Right lung (tissue), 10 donors: ENCODE measurements at places on chromosomes 6 and 20. TPM values are rescaled to one million over a fixed set of nuclear protein-coding genes. Genes with fewer than 3 reads are reported as not detected.

DNA sequence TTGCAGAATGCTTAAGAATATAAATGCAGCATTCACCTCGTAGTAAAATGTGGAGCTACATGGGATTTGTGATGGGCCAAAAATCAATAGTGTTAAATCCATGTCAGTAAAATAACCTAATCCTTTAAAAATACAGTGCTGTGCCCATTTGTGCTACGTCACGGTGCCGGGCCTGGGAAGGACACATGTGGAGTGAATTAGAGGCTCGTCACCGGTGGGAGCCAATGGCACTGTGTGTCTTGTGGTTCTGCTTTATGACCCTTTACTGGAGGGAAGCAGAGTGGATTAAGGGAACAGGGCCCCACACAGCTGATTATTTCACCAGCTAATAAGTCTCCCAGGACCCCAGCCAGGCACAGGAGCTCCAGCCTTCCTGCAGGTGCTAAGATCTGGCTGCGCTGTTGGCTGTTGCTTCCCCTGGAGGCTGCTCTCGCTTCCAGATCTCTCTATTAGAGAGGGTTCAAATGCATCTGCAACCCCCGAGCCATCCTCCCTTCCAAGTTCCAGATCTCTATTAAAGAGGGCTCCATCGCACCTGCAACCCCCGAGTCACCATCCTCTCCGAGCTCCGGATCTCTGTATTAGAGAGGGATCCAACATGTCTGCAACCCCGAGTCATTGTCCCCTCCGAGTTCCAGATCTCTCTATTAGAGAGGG is 405.8 kb downstream of the CDH4 start:
- DNase-seq: no peak

Gene PLCB4
- 10.0 TPM for polyA plus RNA-seq

Gene OR2J3
- polyA plus RNA-seq: not detected

GRCh38 chr6:62367601-62368000 is 81.6 kb upstream of the KHDRBS2 start:
- DNase-seq: no peak

DNA sequence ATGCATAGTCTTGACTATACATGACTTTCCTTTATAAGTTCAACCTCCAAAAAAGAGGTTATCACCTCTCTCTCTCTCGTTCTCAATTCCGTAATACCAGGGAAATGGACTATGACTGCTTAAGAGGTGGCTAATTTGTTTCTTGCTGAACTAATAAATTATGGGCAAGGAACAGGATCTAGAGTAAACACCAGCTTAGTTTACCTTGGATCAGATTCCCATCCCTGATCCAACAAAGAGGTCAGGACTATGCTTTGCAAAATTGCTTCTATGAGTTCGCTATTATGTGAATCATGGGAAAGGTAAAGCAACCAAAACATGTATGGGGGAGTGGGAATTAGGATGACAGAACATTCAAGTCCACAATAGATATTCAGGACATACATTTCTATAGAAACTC is 630.7 kb downstream of the HACE1 start:
- DNase-seq: no peak

Gene CSE1L
- polyA plus RNA-seq: 76.5 TPM

DNA sequence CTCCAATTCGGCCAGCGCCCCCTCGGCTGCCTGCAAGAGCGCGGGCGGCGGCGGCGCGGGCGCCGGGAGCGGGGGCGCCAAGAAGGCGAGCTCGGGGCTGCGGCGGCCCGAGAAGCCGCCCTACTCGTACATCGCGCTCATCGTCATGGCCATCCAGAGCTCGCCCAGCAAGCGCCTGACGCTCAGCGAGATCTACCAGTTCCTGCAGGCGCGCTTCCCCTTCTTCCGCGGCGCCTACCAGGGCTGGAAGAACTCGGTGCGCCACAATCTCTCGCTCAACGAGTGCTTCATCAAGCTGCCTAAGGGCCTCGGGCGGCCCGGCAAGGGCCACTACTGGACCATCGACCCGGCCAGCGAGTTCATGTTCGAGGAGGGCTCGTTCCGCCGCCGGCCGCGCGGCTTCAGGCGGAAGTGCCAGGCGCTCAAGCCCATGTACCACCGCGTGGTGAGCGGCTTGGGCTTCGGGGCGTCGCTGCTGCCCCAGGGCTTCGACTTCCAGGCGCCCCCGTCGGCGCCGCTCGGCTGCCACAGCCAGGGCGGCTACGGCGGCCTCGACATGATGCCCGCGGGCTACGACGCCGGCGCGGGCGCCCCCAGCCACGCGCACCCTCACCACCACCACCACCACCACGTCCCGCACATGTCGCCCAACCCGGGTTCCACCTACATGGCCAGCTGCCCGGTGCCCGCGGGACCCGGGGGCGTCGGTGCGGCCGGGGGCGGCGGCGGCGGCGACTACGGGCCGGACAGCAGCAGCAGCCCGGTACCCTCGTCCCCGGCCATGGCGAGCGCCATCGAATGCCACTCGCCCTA is 963 bp downstream of the FOXF2 start:
- no peak for DNase-seq

DNA sequence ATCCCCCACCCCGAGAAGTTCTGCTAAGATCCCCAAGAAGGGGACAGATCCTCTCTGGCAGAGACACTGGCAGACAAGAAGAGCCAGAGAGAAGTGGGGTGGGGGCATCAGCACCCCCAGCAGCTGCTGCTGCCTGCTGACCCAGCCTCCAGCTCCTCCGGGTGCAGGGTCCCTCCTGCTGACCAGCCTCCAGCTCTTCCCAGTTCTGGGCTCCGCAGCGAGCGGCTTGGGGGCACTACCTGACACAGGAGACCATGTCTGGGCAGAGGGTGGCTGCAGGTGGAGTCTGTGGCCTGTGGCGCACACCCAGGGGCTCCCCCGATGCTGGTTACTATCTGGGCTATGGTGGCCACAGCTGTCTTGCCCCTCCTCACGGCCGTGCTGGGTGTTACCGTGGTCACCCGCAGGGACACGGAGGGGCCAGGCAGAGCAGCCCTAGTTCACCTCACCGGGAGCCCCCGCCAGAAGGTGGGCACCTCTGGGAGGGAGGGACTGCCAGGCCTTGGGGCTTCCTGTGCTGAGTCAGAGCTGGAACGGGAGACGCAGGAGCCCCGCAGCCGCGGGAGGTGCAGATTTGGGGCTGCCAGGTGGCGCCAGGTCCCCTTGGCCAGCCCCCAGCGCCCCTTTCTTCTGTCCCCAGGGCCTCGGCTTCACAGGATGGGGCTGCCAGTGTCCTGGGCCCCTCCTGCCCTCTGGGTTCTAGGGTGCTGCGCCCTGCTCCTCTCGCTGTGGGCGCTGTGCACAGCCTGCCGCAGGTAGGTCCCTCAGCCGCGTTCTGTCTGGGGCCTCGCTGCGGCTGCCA is 630 bp downstream of the LIME1 start:
- no peak for DNase-seq

- DNase-seq: no peak
Measured at GRCh38 chr6:14889611-14890593, 356.0 kb upstream of the JARID2 start.

DNA sequence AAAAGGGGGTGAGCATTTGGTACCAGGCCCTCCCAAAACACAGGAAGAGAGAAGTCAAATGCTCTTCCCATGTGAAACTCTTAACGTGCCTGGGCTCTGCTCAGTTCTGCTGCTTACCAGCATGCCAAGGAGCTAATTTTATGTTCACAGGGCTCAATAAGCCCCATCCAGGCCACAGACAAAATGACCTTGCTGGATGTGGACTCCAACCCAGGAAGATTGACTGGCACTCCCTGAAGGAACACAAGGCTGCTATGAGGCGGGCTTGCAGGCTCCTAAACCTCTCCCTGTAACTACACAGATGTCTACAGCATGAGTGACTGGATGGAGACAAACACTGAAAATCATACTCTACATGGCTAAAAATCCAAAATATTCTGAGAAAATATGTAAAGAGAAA is 50.6 kb downstream of the CHD6 start:
- no peak for DNase-seq

GRCh38 chr6:114863610-114864009 is 520.8 kb upstream of the HS3ST5 start:
- DNase-seq: no peak

Gene MLN
- not detected for polyA plus RNA-seq

Gene FAM184A
- 89.6 TPM for polyA plus RNA-seq

Gene HLA-DQB1
- polyA plus RNA-seq: 3.5 TPM

DNA sequence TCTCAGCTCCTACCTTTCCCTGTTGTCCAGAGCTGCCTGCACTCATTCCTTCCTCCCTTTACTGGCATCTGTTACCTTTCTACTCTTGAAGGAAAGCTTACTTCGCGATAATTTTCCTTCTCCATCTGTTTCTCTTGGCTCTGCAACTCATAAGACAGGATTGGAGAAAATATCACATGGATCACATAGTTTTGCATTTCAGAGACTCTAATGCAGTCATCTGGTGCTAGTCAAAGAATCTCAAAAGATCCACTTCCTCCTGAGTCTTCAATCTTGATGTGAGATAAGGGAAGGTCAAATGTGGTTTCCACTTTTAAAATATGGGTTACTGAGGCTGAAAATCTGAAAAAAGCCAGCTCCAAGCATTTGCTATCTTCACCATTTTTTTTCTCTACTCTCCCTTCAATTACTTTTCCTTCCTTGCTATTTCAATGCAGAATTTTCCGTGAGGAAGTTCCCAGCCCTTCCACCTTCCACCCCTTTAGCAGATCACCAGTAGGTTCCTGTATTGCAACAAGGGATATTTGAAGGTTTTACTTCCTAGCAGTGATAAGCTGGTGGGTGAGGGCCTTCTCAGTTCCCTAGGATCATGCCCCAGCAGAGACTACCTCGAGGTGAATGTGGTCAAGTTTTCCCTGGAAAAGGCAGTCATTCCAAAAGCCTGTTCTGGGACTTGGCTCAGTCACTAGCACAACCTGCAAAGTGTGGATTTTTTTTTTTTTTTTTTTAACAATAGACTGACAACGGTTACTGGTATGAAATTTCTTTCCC is 62.8 kb upstream of the LRRC1 start:
- DNase-seq: no peak

GRCh38 chr6:88208726-88209125 is 42.6 kb upstream of the CNR1 start:
- DNase-seq: no peak

DNA sequence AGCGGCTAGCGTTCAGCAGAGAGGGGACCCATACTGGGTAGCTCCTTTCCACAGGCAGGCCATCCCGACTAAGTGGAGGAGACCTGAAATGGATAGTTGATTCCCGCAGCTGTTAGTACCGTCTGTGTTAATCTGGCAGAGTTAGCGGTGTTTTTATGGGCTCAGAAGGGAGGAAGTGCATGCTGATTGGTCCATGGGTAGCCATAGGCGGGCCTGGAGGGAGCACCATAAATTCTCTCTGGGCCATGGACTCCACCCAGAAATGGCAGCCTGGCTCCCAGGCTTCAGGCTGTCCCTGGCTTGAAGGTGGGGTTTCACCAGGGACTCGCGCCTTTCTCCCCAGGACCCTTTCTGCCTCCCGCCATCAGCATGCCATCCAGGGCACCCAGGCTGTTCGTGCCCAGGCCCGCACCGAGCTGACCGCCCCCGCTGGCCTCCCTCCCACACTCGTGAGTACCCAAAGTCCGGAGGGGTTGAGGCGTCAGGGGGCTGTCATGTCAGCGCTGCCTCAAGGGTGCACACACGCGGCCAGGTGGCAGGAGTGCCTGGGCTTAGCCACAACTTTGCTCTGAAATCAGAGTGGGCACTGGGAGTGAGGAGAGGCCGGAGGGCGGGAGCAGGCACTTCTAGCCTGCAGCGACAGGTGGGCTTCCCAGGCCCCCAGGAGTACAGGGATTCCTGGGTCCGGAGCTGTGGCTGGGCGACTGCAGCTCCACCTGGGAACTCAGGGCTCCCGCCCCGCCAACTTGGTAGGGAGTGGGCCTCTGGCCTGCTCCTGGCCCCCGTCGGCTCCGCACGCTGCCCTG is 694.3 kb upstream of the FLRT3 start:
- DNase-seq: no peak

DNA sequence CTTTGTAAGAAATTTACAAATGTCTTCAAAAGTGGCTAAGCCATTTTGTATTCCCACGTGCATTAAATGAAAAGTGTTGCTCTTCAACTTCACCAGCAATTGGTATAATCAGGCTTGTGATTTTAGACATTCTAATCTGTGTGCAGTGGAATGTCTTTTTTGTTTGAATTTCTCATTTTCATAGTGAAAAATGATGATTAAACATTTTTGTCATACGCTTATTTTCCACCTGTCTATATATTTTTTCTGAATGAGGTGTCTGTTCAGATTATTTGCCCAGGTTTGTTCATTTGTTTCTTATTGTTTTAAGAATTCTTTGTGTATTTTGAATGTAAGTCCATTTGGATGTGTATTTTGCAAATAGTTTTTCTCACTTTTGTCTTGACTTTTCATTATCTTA is 558.1 kb downstream of the TENT5A start:
- DNase-seq: no peak

GRCh38 chr20:3698591-3699001 is 13.8 kb downstream of the SIGLEC1 start:
- no peak for DNase-seq

Gene OOEP
- 0.26 TPM for polyA plus RNA-seq

Gene MICB
- polyA plus RNA-seq: 1.3 TPM

Gene TRMT6
- 12.5 TPM for polyA plus RNA-seq

DNA sequence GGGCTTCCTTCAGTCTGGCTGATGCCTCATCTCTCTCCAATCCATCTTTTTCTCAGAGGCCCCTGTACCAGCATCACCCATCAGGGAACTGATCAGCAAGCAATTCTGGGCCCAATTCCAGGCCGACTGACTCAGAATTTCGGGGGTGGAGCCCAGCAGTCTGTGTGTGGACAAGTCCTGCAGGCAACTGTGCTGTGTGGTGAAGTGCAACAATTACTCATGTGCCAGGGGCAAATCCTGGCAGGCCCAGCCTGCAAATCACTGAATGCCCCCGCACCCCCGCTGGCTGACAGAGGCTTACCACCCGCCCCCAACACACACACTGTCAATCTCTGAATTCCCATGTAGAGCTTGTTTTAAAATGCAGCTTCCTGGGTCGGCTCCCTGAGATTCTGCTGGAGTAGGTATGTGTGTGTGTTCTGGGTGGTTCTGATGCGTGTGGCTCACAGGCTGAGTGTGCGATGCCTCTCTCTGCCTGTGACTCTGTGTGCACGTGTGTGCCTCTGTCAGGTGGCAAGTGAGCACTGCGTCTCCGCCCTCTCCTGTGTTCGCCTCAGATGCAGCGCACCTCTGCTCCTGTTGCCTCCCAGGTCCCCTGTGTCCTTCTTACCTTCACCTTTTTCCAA is 45.4 kb downstream of the SSR1 start:
- DNase-seq: no peak
